ENCODE measurements at places on chromosomes 12 and 14.

DNA sequence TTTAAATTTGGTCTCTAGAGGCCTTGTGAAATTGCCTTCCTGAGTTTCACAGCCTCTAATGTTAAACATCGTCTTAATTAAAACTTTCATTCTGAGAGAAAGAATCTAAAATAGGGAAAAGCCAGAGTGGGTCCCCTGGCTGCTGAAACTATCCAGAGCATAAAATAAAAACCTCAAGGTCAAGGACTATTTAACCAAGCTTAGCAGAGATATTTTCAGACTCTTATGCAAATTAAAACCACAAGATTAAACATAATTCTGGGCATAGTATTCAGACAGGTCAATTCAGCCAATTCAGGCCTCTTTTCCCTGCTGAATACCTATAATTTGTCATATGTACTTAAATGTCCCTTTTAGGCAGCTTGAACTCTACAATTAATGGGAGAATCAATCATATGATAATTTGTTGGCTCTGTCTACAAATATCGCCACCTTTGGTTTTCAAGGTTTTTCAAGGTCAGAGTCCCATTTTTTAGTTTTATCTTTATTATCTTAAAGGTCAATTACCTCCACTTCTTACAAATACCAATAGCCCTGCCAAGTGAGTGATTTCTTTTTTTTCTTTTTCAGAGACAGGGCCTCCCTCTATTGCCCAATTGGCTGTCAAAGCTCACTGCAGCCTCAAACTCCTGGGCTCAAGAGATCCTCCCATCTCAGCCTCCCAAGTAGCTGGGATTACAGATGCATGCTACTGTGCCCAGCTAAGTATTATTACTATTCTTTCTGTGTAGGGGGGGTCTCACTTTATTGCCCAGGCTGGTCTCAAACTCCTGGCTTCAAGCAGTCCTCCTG is 257.1 kb downstream of the PHLDA1 start:
- no peak for DNase-seq

GRCh38 chr12:47079981-47080724 is 394 bp upstream of the AMIGO2 start:
- no peak for DNase-seq

- DNase-seq = no peak
Measured at GRCh38 chr14:60245380-60246177, 3.4 kb upstream of the PPM1A start.

DNA sequence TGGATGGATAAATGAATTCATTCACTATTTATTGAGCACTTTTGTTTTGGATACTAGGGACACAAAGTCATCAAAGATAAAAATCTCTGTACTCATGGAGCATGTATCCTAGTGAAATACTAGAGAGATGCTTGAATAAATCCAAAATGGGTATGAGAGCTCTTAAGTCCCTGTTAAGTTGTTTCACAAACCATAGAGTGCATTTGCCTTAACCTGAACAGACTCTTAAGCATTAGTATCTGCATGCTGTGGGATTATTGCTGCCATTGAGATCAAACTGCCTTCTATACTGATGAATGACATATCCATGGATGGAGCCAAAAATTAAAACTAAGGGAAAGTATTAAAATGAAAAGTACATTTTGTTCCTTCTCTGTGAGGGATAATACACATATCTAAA is 206.5 kb upstream of the KRR1 start:
- DNase-seq = no peak

GRCh38 chr14:89455412-89455811 is 38.4 kb upstream of the FOXN3 start:
- no peak for DNase-seq

GRCh38 chr14:78341827-78342389 is 171.7 kb downstream of the NRXN3 start:
- DNase-seq = no peak

GRCh38 chr12:80413462-80413861 is 30.6 kb upstream of the PTPRQ start:
- no peak for DNase-seq

GRCh38 chr14:95483309-95484165 is 32.9 kb downstream of the SYNE3 start:
- DNase-seq = no peak

- DNase-seq = no peak
Measured at GRCh38 chr12:16285586-16285985, 8.1 kb upstream of the SLC15A5 start.

- DNase-seq = no peak
Measured at GRCh38 chr12:124654666-124655047, 87.2 kb upstream of the NCOR2 start.

- peak; percentile 29 for DNase-seq
Measured at GRCh38 chr12:98741556-98742265, 96.6 kb downstream of the APAF1 start.

GRCh38 chr14:65243766-65244442 is 141.6 kb upstream of the MAX start:
- no peak for DNase-seq

GRCh38 chr14:53900499-53900898 is 56.1 kb downstream of the BMP4 start:
- no peak for DNase-seq

GRCh38 chr12:105234197-105234596 is 1.8 kb downstream of the APPL2 start:
- DNase-seq = no peak

GRCh38 chr12:98385641-98386040 is 129.7 kb upstream of the TMPO start:
- no peak for DNase-seq

GRCh38 chr12:14365294-14366208 is at the start of gene ATF7IP:
TSS of gene ATF7IP (plus strand) at chr12:14365682. CDS start at chr12:14423916, 58,234 bp downstream.
- DNase-seq = peak; percentile 95

GRCh38 chr12:88471331-88472045 is 108.8 kb downstream of the KITLG start:
- DNase-seq = no peak

- DNase-seq = no peak
Measured at GRCh38 chr12:66304296-66304900, 2.1 kb downstream of the HELB start.

- DNase-seq = no peak
Measured at GRCh38 chr12:1474041-1474573, 120.3 kb downstream of the FBXL14 start.

DNA sequence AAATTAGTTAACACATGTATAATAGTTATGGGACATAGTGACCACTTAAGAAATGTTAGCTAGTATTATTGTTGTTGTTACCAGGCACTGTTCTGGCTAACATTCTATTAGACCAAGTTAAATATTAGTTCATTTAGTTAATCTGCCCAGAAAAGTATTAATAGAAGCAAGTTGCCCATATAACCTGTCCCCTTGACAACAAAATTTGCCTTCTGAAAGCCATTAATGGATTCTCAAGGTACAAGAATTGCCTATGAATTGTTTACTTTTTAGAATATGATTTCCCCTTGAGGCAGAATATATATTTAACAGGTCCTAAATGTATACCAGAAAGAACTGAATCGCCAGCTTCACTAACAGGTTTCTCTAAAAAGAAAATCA is 167.3 kb upstream of the TMCC3 start:
- DNase-seq = no peak

GRCh38 chr12:101004898-101005297 is 205.1 kb downstream of the SLC5A8 start:
- DNase-seq = no peak

DNA sequence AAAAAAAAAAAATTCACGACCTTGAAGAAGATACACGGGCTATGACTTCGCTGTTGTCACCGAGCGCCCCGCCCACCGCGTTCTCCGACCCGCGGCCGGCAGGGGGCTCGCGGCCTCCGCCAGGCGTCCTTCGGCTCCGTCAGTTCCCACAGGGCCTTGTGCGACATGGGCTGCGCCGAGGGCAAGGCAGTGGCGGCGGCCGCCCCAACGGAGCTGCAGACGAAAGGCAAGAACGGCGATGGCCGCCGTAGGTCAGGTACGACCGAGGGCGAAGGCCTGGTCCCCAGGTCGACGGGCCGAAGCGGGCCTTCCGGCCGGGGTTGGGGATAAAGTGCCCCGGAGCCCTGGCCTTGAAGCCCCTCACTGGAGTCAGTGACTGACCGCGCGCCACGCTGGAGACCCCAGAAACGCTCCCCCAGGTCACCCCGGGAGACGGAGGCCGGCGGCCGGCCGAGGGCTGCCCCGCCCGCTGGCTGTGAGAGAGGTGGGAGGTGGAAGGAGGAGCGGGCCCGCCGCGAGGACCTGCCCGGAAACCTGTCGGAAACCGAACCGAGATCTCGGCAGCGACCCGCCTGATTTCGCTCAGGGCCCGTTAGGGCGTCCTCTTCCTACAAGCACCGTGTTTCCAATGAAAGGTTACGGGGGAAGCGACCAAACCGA is at the start of gene TXNRD1:
Gene TXNRD1, plus strand, starts transcription at position 142 of the 660 bp plus-strand sequence. Its CDS starts 24 bp downstream, at position 166.
- no peak for DNase-seq

DNA sequence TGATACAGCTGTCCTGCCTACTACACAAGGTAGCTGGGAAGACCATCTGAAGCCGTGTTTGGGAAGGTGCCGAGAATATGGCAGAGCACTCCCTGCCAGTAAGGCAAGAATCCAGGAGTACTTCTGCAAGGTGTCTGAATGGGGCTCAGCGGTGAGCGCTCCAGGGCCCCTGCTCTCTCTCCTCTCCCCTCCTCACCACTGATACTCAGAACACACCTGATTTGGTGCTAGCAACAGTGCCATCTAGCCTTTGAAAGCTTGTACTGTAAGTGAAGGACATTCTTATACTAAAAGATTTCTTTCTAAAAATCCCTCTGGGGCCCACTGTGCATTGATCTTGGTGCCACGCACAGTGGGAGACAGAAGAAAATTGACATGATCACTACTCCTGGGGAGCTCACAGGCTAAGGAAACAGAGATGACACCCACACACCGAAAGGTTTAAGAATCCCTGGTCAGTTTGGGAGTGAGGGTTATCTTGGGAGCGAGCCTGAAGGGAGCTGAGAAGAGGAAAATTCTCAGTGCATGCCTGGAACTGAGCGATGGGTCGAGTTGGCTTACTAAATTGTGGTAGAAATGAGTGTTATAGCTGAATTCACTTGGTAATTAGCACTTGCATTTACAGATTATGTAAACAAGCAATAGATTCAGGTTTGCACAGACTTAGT is 216.9 kb downstream of the NTF3 start:
- peak; percentile 57 for DNase-seq

- no peak for DNase-seq
Measured at GRCh38 chr12:12551115-12551514, 11.5 kb downstream of the DUSP16 start.

DNA sequence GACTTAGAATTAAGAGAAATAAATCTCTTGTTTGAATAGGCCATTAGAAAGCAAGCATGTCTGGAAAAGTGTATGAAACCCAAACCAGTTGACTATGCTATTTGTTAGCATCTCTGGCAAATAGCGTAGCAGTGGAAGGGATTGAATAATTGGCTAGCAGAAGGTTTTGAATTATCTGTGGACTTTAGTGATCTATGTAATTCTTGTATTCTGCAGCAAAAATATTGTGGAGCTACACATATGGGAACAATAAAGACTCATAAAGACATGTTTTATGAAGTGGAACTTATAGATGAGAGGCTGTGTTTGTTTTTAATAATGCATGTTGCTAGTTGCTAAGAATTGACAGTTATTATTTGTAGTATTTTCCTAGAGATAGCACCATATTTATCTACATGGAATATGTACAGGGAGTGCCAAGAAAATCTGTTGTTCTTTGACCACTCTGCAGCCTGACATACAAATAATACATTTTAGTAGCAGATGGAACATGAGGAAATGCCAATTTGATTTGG is 4.7 kb downstream of the SRGAP1 start:
- no peak for DNase-seq

GRCh38 chr14:73645248-73645610 is 443 bp downstream of the DNAL1 start:
- DNase-seq = no peak

DNA sequence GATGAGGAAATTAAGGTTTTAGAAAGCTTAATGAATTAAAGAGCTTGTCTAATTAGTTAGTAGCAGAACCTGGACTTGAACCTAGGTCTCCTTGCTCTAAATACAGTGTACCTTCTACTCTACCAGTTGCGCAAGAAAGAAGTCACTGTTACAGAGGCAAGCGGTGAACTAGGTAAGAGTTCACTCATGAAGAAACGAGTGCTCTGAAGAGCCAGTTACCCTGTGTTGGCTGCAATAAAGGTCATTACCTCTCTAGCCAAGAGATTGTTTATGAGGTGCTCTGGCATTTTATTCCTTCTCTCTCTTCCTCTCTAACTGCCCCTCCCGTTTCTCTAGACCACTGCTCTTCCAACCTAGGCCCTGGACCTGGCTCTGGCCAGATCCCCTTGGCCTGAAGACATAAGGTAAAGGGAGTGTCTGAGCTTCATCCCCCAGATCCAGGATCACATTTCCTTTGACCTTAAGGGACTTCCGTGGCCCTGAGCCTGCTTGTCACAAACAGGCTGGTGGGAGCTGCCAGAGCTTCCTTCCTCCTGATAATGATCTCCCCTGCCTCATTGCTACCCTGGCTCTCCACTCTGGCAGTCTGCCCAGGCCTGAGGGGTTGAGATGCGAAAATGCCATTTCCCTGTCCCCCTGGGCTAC is 1.9 kb downstream of the RNASE7 start:
- no peak for DNase-seq

DNA sequence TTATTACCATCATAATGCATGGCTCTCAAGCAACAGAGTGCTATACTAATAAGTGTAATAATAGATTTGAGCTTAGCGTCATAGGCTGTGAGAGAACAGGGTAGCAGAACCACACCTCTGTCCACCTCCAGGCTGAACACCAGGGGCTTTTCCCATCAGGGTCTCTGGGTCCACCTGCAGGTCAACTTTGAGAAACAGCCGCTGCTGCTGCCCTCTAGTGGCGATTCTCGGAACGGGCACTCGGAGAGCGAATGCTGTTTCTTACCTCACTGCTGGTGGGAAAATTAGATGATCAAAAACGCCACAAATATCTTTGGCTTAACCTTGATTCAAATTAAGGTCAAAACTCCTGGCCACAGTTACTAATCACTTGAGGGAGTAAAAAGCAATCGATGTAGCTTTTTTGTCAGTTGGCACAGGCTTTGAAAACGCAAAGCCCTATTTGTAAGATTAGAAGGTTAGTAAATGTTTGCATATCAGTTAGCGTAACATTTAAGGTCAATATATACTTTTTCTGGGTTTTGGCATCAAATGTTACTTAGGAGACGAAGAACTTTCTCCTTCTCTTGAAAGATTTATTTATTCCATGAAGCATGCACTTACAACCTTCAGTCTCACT is 127.9 kb upstream of the TMEM132D start:
- DNase-seq = no peak

GRCh38 chr12:52060498-52061177 is 9.1 kb upstream of the ATG101 start:
- no peak for DNase-seq

DNA sequence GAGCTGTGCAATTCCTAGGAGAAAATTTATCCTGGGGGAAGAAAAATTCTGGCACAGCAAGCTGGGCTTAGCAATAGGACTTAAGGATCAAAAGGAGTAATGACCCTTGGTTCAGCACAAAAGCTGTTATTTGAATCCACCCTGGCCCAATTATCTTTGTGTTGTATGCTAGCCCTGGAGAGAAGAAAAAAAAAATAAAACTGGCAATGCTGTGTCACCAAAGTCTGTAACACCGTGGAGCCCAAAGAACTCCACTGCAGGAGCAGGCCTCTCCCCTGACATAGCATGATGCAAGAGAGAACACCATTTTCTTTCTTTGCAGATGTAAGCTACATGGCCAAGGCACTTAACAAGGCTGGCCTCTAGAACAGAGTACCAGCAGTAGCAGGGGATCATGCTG is 63.0 kb upstream of the ARHGAP5 start:
- DNase-seq = no peak

GRCh38 chr12:15220915-15221885 is at the start of gene RERG:
TSS of gene RERG (minus strand) at chr12:15221417. CDS start at chr12:15217489, 3,928 bp downstream.
- peak; percentile 80 for DNase-seq

Measured in NCI-H2107 (cell line).